ENCODE measurements at places on chromosomes 12 and 14. TPM values are rescaled to one million over a fixed set of nuclear protein-coding genes. Genes with fewer than 3 reads are reported as not detected.

DNA sequence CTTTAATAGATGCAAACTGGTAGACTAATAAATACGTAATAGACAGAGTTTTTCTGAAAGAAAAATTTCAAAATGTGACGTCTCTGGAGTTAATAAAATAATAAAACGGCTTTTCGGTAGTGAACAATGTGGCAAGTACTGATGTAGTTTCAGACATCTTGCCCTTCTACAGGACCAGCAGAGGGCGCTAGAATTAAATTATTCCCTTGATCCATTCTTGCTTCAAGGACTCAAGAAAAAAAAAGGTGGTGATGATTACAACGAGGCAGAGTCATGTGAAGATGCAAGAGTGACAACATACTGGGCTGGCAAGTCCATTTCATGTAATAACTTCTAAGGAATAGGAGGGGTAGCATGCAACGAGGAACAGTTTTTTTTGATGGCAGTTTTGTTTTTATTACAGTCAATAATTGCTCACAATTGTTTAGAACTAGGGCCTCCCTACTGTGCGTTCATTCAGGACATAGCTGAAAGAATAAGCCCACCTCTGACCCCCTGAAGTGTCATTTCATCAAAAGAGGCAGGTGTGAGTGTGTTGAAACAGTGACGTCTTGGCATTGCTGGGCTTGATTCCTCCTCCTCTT, 101.0 kb upstream of the GZMB start:
- peak; percentile 73 for DNase-seq

DNA sequence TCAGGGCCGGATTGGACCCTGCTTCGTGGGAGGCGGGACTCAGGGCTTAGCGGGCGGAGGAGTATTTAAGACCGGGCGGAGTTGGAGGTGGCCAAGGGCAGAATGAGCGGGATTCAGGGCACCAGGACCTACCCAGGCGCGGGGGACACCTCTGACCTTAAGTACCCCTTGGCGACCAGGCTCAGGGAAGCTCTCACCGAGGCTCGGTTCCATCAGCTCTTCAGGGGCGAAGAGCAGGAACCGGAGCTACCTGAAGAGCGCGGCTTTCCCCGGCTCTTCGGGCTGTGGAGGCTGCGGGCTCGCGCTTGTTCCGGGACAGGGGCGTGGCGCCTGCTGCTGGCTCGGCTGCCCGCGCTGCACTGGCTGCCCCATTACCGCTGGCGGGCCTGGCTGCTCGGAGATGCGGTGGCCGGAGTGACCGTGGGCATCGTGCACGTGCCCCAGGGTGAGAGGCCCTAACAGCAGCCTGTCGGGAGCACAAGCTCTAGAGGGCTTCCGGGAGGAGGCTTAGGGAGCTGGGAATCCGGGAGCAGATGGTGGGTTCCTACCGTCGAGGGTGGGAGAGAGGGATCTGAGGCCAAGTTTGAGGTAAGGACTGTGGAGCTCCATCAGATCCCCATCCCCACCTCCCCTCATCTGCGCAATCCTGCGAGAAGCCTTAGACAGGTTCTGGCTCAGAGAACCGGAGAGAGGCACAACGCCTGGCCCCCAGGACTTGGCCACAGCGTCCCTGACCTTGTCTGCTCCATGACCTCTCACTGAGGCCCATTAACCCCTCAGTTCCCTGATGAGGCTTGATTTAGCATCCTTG, 8.4 kb downstream of the ARHGEF25 start:
- no peak for DNase-seq

- no peak for DNase-seq
These were observed 11.3 kb downstream of the MED13L start for GRCh38 chr12:116266168-116266601.

DNA sequence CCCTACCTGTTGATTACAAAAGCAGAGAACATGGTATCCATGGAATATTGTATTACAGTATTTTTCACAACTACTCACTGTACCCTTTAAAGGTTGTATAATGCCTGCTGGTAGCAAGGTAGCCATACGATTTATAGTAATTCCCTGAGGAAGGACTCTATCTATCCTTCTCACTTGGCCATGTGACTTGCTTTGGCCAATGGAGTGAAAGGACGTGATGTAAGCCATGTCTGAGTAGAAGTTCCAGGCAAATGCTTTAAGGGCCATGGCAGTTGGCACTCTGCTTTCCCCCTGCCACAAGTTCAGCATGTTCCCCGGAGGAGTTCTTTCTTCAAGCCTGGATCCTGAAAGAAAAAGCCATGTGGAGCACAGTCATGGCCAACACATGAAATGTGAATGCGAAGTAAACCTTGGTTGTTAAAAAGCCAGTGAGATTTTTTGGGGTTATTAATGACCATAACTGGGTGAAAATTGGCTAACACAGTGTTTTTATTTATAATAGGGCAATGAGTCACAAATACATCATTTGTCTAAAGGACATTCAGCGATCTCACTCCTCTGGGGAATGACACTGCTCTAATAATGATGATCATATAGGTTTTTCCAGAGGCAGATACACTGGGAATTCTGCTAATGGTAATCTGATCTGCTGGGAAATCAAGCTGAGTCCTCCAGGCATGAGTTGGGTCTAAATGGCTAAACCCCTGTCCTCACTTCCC, 67.4 kb upstream of the SLC38A2 start:
- DNase-seq = no peak

Gene CEBPE
- not detected for polyA plus RNA-seq

Gene MYF6
- 83.7 TPM for polyA plus RNA-seq

Gene DENND5B
- 16.6 TPM for polyA plus RNA-seq

Gene ACSS3
- polyA plus RNA-seq = 12.8 TPM

Gene PTPRO
- 0.99 TPM for polyA plus RNA-seq

Gene KRT80
- polyA plus RNA-seq = 6.5 TPM

Data from muscle of back (tissue), 13 donors.